ENCODE measurements at places on chromosomes 5 and 9.

DNA sequence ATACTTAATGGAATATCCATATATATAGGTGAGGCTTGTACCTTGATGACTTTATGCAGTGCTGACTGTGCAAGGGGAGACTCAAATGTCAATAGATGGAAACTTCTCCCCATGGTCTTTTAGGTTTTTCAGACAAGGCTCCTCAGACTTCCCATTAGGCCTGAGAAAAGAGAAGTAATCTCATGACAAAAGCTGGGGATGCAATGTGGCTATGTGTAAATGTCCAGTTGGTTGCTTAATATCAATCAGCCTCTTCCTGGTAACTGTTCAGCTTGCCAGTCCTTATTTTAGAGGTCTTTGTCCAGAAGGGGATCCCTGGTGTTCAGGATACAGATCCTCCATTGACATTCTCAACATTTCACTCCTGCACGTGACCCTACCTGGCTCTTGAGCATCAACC lies 621.1 kb upstream of the CDH18 start:
- DNase-seq: no peak

GRCh38 chr9:113515862-113516261 lies 52.3 kb downstream of the RGS3 start:
- DNase-seq: no peak

- DNase-seq: no peak
Observed at GRCh38 chr5:72472666-72473422, 34.4 kb downstream of the ZNF366 start.

DNA sequence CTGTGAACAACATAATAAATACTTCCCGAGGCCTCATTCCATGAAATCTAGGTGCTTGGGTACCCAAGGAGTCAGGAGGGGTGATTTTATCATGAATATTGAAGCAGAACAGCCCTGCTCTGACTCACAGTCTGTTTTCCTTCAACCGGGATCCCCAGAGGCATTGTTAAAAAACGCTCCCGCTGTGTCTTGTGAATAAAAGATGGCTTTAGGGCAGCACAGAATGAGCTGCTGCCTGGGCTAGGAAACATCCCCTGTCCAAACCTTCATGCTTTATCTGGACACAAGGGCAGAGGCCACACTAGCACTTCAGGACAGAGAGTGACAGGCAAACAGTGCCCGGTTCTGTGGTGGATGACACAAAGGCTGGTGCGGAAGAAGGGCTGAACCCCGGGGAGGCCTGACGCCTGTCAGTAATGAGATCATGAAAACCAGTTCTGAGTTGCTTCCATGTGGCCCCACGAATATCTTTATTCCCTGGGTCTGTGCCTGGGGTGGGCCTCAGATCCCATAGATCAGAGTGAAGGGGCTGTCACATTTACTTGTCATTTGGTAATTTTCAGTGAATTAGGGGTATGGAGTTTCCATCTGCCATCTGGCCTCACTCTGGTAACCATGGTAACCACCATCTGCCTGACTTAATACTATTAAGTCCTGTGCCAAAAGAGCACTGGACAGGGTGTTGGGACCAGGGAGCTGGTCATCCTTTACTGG lies 2.6 kb downstream of the IGFBPL1 start:
- no peak for DNase-seq

DNA sequence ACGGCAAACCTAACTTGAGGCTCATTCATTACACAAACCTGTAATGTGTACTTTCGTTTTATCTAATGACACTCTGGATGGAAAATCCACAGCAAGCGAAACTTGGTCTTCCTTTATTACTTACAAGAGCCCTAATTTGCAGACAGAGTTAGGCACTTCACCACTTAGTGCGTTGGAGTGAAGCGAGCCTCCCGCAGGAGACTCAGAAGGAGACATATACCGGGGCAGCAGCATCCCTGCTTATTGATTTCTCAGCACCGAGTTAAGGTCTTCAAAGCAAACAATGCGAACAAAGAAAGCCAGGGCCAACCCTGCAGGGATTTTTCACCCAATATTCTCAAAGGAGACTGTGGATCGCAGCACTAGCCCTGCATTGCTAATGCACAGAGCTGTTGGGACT lies 28.6 kb downstream of the LSM11 start:
- DNase-seq: no peak

- no peak for DNase-seq
Observed at GRCh38 chr5:149333711-149334443, 11.4 kb upstream of the GRPEL2 start.

DNA sequence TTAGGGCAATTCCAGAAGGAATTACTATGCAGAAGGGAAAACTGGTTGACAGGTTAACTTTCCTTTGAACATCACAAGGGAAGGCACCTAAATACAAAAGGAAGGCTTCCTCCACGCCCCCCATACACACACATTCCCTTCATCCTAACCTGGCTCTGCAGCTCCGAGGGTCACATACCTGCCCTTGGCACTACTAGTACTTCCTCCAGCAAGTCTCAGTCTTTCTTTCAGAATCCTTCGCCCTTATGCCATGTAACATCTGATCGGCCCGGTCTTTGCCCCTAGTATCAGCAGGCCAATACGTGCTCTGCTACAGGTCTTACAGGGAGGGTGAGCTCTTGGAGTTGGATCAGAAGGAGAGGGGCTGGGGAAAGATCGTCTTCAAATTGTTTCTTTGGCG lies 1.6 kb upstream of the MARCHF6 start:
- DNase-seq: no peak

GRCh38 chr9:93177676-93178075 lies 6.3 kb upstream of the WNK2 start:
- DNase-seq: no peak

GRCh38 chr5:114312658-114313057 lies 49.2 kb upstream of the KCNN2 start:
- DNase-seq: no peak

- DNase-seq: no peak
Observed at GRCh38 chr5:67855523-67855922, 360.0 kb upstream of the PIK3R1 start.

- no peak for DNase-seq
Observed at GRCh38 chr5:58043032-58043945, 416.6 kb downstream of the PLK2 start.

All from sciatic nerve (tissue), 2 donors.